Colonic mucosa (tissue), 4 donors: ENCODE measurements at places on chromosomes 7 and 10.

- DNase-seq: no peak
Measured at GRCh38 chr7:140417456-140418155, 13.7 kb downstream of the RAB19 start.

- DNase-seq: no peak
Measured at GRCh38 chr10:35487336-35488034, 117.7 kb upstream of the GJD4 start.

- no peak for DNase-seq
Measured at GRCh38 chr7:146004805-146005204, 111.8 kb upstream of the CNTNAP2 start.

- no peak for DNase-seq
Measured at GRCh38 chr7:118324790-118325449, 100.4 kb downstream of the ANKRD7 start.

- no peak for DNase-seq
Measured at GRCh38 chr10:123537188-123537961, 128.8 kb upstream of the GPR26 start.

GRCh38 chr7:105257338-105257737 lies 131.4 kb downstream of the SRPK2 start:
- DNase-seq: no peak

DNA sequence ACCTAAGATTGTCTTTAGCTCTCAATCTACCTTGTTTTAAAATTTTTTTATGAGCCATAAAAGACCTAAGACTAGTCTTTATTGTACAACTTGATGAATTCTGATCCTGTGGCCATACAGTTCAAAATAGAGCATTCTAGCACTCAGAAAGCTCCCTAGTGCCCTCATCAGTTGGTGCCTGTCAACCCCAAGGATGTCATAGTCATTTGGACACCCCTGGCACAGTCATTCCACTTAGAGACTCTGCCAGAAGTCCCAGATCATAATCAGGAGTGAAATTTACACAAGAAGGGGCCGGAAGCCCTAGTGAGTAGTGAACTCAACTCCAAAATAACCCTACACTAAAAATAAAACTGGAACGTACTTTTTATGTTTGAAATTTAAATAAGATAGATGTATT lies 80.0 kb upstream of the INSIG1 start:
- DNase-seq: no peak

GRCh38 chr7:75843613-75844116 lies 30.1 kb upstream of the CCL24 start:
- DNase-seq: no peak

- DNase-seq: peak; percentile 73
Measured at GRCh38 chr10:6314620-6315205, 112.0 kb downstream of the PFKFB3 start.

DNA sequence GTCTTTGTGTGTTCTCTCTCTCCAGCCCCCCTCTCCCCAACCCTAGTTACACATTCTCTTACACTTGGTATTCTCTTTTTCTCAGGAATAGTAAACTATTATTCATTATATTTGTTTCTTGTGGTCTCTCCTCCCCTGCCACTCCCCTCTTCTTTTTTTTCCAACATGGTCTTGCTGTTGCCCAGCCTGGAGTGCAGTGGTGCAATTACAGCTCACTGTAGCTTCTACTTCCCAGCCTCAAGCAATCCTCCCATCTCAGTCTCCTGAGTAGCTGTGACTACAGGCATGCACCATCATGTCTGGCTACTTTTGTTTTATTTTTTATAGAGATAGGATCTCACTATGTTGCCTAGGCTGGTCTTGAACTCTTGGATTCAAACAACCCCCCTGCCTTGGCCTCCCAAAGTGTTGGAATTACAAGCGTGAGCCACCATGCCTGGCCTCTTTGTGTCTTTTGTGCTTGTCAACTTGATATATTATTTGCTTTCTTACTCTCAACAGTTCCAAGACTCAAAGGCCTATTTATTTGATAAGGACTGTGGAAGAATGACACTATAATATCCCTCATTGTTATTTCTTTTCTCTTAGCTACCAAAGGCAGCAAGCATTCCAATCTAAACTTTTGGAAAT lies 66.9 kb downstream of the MLLT10 start:
- DNase-seq: no peak

DNA sequence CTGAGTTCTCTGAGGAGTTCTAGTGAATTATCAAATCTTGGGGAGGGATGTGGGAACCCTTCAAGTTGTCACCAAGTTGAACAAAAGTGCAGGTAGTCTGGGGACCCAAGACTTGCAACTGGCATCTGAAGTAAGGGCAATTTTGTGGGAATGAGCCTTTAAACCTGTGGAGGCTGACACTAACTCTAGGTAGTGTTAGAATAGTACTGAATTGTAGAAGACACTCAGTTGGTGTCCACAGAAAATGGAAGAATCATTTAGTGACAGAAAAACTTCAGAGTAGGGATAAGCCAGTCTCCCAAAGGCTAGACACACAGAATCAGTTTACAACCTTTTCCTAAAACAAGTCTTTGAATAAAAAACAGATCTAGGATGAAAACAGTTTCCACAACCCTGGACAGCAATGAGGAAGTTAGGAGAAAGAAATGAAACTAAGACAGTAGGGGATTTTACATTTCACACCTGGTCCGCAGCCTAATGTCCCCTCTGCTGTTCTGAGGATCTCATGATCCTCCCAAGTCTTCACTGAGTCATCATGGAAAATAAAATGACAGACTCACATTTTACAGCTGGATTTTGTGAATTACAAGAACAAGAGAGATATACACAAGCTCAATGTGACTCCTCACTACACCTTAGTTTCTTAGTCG lies 23.0 kb upstream of the ING3 start:
- DNase-seq: no peak

GRCh38 chr10:18683427-18683826 lies 24.2 kb downstream of the ARL5B start:
- no peak for DNase-seq

GRCh38 chr7:47196106-47196645 lies 385.7 kb downstream of the TNS3 start:
- DNase-seq: no peak

GRCh38 chr10:10657139-10657760 lies 360.4 kb upstream of the CELF2 start:
- no peak for DNase-seq

DNA sequence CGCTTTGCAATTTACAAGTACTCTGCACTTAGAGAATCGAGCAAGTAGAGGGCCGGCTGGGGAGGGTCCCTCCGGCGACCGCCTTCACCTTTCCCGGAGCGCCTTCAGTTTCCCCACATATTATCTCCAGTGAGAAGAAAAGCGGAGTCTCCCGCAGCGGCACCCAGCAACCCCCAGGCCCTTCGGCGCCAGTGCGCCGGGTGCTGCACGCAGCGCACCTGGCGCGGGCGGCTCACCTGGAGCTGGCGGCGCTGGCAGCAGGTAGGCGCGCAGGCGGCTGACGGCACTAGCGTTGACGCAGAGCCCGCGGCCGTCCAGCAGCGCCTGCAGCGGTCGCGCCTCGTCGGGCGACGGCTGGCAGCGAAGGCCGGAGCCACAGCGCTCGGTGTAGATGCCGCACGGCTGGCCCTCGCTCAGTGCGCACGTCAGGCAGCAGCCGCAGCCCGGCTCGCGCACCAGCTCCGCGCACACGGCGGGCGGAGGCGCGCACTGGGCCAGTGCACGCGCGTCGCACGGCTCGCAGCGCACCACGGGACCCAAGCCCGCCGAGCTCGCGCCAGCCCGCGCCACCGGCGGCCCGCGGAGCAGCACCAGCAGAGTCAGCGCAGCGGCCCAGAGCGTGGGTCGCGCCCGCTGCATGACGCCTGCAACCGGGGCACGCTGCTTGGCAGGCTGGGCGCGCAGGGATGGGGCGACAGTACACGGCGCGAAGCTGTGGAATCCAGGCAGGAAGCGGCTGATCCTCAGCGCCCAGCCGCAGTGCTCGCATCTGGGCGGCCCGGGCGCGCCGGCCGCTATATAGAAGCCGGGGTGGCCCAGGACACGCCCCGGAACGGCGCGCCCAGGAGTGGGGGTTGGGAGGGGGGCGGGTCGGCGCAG lies at the start of gene IGFBP3:
Gene IGFBP3, minus strand, starts transcription at position 771 of the 879 bp plus-strand sequence. Its CDS starts 132 bp downstream, at position 639.
- DNase-seq: no peak

GRCh38 chr7:11727864-11728263 lies 104.1 kb downstream of the THSD7A start:
- no peak for DNase-seq

- no peak for DNase-seq
Measured at GRCh38 chr10:5631936-5632335, 34.5 kb downstream of the ASB13 start.

DNA sequence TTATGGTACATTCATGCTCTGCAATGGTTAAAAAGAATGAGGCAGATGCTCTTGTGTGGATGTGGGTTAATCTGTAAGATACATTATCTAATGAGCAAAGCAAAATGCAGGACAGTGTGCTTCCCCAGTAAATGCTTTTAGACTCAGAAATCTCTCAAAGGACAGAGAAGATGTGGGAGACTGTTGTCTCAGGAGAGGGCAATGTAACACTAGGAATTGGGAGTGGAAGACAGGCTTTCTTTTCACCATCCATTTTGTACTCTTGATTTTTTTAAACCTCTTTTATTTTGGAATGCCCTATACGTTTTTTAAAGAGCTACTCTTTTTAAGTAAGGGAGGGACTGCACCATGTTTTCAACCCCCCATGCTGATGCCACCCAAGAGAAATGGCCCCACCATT lies 77.5 kb upstream of the ADAM12 start:
- DNase-seq: no peak

- no peak for DNase-seq
Measured at GRCh38 chr7:69272101-69272500, 326.2 kb upstream of the AUTS2 start.

DNA sequence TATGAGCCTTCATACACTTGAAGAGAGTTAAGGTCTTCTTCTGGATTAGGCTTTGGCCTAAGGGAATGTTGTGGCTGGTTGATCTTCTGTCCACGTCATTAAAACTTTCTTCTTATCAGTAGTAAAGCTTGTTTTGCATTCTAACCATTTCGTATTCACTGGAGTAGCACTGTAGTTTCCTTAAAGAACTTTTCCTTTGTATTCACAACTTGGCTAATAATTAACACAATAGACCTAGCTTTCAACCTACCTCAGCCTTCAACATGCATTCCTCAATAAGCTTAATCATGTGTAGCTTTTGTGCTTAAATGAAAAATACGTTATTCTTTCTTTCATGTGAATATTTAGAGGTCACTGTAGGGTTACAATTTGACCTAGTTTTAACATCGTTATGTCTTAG lies 42.8 kb downstream of the AKR1C8 start:
- DNase-seq: no peak

DNA sequence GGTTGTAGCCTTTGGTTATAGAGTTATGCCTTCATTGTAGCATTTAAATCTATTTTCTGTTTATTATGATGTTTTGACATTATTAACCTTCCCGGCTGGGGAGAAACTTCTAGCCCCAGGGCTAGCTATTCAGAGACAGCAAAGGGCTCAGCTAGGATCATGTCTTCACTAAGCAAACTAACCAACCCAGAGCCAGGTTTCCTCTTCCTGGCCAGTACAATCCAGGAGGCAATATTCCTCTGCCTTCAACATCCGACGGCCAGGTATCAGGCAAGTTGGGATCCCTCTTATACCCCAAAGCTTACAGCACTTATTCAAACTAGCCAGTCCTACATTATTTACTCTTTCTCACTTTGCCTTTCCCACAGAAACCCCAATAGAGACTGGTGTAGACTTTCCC lies 1060.7 kb upstream of the GHITM start:
- DNase-seq: no peak

DNA sequence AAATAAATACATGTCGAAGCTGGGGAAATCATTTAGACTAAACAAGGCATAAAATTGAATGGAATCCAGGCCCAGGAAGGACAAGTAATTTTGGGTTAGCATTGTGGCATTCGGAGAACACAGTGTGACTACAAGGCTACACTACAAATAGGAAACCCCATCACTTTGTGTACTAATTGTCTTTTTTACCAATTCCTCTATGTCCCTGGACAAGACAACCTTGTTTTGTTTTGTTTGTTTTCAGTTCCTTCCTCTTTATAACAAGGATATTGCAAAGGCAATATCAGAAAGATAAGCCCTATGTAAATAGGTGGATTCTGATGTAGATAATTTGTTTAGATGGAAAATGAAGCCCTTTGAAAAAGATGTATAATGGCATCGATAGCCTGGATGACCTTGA lies 215.9 kb upstream of the MKLN1 start:
- DNase-seq: no peak

GRCh38 chr7:89401690-89402089 lies 606.2 kb upstream of the TEX47 start:
- no peak for DNase-seq

DNA sequence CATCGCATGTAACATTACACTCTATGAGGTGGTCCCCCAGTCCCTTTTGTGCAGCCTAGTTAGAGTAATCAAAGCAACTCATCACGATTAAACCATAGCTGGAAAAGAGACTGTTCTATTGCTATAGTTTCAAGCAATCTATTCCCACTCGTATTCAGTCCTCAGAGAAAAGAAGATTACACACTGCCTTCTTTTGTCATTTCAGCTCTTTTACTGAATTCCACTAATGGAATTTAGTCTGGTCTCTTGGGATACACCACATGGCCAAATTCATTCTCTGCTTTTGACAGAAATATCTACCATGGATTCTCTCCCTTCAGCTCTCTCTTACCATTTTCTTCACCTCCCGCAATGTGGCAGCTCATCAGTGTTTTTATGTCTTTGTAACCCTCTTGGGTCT lies 108.9 kb upstream of the HDAC9 start:
- DNase-seq: no peak

GRCh38 chr10:67697724-67698131 lies 1.7 kb upstream of the CTNNA3 start:
- DNase-seq: peak; percentile 19

- peak; percentile 22 for DNase-seq
Measured at GRCh38 chr7:39838326-39838725, 111.7 kb upstream of the CDK13 start.

- no peak for DNase-seq
Measured at GRCh38 chr7:5591278-5591874, 167.7 kb upstream of the TNRC18 start.

DNA sequence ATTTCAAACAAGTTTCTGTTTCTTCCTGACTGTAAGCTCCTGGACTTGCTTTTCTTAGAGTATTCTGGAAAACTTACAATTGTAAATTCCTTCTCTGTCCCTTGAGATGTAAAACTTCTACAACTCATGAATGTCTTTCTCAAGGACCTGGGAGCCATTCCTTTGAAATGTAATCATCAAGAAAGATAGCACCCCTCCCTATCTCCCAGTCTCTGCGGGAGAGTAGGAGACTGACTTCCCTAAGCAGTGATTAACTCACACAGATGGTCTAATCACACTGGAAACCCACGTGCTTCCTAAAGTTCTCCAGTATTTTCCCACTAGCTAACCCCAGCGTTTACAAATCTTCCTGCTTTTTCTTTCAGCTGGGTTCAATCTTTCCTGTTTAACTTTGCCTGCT lies 549.4 kb downstream of the SORCS1 start:
- no peak for DNase-seq

- DNase-seq: no peak
Measured at GRCh38 chr10:11616021-11616420, 4.6 kb upstream of the USP6NL start.

- DNase-seq: no peak
Measured at GRCh38 chr10:76043261-76043660, 611.8 kb downstream of the LRMDA start.
